ENCODE measurements at places on chromosomes 2 and 18.

DNA sequence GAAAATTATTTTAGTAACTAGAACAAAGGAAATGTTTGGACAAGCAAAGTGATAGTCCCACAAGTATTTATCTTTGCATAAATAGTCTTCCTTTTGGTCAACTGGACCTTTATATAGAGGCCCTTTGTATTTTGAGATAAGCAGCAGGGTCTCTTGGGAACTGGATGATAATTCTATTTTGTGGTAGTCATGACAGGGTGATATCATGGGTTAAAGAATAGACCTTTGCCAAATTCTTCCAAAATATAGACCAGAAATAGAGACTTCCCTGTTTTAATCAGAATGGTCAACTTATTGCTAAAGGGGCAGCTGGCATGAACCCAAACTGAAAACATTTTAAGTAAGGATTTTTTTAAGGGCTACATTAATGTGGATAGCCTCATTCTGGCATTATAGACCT is 10.5 kb downstream of the PLEK start:
- DNase-seq: no peak

- no peak for DNase-seq
Measured at GRCh38 chr2:67489396-67489795, 92.3 kb downstream of the ETAA1 start.

- no peak for DNase-seq
Measured at GRCh38 chr2:70089220-70089982, 2.1 kb downstream of the PCBP1 start.

GRCh38 chr18:2392446-2392845 is 178.9 kb downstream of the METTL4 start:
- DNase-seq: no peak

DNA sequence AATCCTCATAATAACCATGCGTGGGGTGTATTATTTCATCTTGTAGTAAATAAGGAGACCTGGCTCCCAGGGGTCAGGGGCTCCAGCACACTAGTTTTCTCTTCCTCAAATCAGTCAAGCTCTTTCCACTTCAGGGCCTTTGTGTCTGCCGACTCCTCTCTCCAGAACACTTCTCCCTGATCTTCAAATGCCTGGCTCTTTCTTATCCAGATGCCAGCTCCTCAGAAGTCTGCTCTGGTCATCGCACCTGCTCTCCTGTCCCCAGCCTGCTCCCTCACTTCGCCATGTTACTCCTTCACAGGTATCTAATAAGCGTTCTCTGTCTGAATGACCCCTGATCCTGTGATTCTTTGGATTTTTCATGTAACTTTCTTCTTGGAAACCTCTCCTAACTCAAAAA is 62.0 kb downstream of the GYPC start:
- no peak for DNase-seq

GRCh38 chr2:221750316-221750715 is 178.2 kb upstream of the EPHA4 start:
- DNase-seq: no peak

GRCh38 chr2:132975193-132976105 is 305.4 kb upstream of the LYPD1 start:
- DNase-seq: no peak

DNA sequence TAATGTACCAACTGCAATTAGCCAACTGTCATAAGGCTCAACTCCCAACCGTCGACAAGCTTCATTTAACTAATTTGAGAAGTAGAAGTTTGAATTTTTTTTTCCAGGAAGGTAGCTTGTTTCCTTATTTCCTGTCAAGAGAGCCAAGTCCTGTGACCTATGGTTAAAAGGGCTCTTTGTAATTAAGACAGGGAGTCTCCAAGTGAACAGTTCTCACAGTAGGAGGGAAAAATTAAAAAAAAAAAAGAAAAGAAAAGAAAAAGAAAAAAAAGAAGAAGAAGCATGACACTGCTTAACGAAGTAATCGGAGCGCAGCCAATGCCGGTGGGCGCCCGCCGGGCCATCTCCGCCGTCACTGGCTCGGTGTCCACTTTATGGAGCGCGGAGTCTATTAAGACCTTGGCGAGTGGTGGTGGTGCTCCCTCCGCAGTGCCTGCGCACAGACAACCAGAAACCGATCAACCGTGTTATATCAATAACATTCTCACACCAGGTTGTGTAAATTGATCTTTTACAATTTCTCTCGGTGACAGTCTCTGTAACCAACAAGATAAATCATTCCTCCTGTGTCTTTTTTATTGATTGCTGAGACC is 197.2 kb upstream of the POU3F3 start:
- no peak for DNase-seq

- no peak for DNase-seq
Measured at GRCh38 chr2:111919365-111919764, 21.0 kb downstream of the MERTK start.

Measured in NCI-H524 treated with DMSO at 0.1 percent for 48 hours (cell line).